ENCODE measurements at places on chromosomes 4 and X.

DNA sequence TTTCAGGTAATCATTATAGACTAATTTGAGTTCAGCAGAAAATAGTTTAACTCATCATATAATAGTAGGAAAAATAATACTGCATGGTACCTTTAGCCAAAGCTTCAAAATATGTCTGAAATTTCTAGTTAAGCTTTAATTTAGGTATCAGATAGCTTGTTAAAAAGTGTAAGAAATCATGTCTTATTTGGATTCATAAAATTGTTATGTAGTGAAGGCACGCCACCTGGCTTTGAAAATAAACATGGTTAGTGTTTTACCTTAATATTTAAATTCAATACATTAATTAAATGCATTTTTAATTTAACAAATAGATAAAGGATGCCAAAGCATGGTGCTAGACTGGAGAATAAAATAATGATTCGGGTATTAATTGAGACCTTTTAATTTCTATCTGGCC, 211.4 kb downstream of the FSTL5 start:
- no peak for DNase-seq

GRCh38 chr4:79638735-79639134, 230.7 kb upstream of the GK2 start:
- no peak for DNase-seq

DNA sequence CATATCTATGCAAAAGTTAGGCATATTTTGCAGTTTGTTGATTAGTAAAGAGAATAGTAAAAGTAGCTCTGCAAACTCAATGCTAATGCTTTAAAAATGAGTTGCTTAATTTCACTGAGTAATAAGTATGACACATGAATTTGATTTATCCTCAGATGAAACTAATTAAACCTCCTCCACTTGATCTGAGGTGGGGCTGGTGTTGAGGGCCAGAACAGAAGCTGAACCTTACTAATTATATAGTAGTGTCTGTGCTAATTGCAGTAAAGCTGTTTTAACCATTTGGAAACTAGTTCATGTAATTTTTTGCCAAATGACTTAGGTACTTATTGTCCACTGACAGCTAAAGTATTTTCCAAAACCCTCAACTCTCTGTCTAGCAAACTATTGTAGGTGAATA, 7.7 kb upstream of the PGAM4 start:
- no peak for DNase-seq

DNA sequence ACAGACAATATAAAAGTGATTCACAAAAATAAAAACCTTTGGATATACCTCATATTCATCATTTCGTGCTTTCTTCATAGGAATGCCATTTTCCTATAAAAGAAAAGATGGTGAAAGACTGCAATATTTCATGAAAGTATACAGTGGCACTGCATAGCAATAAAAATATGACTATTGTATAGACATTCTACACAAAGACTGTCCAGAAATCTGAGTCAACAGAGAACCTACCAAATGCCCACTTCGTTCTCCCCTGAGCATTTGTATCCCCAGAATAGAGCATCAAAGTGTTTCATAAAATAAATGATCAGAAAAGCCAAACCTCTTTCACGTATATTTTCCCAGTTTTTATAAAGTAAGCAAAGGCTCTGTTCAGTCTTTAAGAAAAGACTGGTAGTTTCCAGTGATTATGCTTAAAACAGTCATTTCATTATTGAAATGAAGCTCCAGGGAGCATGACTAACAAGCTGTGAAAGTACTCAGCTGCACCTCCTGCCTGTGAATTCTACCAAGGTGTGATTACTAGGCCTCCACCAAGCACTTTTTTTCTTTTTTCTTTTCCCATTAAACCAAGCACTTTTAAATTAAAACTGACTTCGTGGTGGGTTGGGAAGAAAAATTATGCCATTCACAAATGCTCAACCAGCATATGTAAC, 20.2 kb downstream of the PPA2 start:
- no peak for DNase-seq

DNA sequence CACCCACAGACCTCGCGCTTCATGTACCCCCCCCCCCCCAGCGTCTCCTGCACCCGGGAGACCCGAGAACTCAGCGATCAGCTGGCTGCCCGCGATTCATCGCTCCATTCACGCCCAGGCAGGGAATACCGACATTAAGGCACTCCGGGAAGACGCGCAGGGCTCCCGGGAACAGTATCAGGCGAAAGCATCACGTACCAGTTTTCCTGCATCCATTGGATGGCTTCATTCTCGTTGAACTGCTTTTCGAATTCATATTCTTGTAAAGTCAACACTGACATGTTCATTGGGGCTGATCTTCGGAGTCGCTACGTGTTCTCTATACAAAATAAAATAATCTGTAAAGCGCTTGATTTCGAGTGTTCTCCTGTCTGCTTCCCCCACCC, 373 bp downstream of the ELOVL6 start:
- no peak for DNase-seq

DNA sequence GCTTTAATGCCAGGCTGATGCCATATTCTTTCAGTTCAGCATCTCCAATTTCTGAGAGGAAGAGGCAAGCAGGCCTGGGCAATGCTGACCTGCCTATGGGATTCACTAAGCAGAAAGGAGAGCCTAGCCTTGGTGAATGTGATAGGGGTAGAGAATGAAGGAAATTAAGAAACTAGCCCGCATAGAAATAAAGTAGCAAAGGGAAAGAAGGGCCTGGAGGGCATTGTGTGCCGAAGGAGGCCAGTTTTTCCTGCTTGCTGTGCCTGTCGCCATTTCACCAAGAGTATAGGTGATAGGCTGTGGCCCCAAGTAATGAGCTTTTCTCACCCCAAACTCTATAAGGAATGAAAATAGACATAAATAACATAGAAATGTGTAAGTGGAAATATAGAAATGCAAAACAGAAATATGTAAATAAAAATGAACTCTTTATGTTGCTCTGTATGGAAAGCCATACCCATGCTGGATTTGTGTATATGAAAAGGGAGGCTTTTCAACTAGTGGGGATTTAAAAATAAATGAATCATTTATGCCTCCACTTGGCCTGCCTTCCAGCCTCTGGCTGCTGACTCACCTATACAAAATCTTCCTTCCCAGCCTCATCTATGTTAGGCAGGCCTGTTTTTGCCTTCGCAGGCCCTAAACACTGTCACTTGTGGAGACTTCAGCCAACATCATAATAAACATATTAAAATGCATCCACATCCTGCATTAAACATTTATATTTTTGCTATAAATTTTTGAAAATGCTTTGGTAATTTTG, 5.1 kb upstream of the OCRL start:
- DNase-seq: no peak

- DNase-seq: no peak
These were observed 9.9 kb upstream of the ANAPC4 start for GRCh38 chr4:25367004-25367621.

- no peak for DNase-seq
These were observed 1490.5 kb downstream of the STIM2 start for GRCh38 chr4:28351102-28351501.

DNA sequence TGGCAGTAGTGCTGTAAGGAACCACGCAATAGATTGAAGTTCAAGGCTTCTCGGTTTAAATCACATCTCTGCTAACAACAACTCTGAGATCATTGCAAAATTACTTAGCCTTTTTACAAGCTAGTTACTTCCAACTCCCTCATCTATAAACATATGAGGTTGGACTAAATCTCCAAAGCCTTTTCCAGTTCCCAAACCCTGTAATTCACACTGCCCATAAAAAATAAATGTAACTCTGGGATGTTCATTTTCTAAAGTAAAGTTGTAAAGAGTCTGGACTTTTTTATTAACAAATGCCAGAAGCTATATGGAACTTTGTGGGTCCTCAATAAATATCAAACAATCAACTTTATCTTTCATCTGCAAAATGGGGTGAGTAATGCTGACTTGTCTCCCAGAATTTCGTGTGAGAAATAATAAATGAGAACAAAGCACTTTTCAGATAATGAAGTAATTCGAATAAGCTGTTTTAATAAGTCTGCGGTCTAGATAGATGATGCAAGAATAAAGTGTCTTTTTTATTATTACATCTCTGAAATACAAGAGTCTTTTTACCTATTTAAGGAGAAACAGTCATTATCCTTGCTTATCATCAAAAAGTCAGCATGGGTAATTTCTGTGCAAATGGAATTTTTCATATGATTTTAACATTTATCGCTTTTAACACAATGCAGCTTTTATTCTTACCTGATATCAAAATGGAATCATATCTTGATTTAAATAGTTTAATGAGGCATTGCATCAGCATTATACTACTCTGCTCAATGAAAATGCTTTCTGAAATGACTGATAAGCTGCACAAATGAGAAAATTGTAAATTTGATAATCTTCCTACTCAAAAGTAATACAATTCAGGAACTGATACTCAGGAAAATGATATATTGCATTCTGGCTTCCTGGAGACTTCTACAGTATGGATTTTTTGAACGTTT, 252.6 kb downstream of the BANK1 start:
- DNase-seq: no peak

DNA sequence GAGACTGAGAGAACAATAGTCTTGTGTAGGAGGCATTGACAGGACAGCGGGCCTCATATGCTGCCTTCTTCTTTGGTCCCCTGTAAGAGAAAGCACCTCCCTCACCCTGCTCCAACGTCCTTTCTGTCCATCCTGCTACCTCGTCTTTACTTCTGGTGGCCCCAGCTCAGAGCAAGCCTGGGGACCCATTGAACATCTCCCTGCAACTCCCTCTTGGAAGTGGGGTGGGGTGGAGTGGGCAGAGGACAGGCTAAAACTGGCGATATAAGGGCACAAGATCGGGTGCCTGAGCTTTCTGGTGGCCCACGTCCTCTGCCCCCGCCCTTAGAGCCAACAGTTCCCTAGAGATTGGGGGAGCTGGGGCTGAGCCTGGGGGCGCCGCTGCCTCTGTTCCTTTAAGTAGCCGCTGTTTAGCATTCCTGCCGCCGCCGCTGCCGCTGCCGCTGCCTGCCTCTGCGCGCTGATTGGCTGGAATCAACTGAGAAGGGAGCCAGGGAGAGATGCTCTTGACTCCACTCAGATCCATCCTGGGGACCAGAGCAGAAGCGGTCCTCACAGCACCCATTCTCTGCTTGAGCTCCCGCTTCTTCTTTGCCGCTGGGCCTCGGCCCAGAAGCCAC, at the start of gene DLG3:
Gene DLG3 (plus strand): TSS at position 510 of the 620 bp plus-strand sequence. CDS start 367 bp downstream, outside the sequence.
- no peak for DNase-seq

Measured in stimulated activated CD4-positive, alpha-beta T cell treated with anti-CD3 and anti-CD28 coated beads, Interleukin-2, amount 100 ng/mL, for 48 hours (primary cell).